ENCODE measurements at places on chromosomes 4 and X.
A peak's percentile ranks its signal among the peaks of the same experiment; 100 is the strongest.

- no peak for DNase-seq
Observed at GRCh38 chrX:44876086-44876485, 3.1 kb downstream of the KDM6A start.

- DNase-seq: no peak
Observed at GRCh38 chr4:85391589-85392410, 83.2 kb upstream of the ARHGAP24 start.

- peak; percentile 17 for DNase-seq
Observed at GRCh38 chr4:157115613-157116335, 39.8 kb downstream of the GLRB start.

GRCh38 chr4:111798840-111799239 lies 346.4 kb upstream of the FAM241A start:
- no peak for DNase-seq

- DNase-seq: no peak
Observed at GRCh38 chrX:41164449-41164848, 79.2 kb downstream of the USP9X start.

DNA sequence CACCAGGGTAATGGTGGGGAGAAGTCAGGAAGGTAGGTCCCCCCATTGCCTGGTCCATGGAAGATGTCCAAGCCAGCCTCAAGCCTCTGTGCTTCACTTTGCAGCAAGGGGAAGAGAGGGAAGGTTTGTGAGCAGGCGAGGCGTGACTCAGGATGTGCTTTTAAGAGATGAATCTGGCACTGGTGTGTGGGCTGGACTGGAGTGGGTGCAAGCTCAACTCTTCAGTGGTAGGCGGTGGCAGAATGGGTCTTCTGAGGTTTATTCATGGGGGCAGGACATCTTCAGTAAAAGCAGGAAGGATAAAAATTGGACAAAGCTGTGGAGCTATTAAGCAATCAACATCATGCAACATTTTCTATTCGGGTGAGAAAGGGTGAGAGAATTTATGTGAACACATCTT lies 19.4 kb downstream of the GPM6B start:
- DNase-seq: no peak

DNA sequence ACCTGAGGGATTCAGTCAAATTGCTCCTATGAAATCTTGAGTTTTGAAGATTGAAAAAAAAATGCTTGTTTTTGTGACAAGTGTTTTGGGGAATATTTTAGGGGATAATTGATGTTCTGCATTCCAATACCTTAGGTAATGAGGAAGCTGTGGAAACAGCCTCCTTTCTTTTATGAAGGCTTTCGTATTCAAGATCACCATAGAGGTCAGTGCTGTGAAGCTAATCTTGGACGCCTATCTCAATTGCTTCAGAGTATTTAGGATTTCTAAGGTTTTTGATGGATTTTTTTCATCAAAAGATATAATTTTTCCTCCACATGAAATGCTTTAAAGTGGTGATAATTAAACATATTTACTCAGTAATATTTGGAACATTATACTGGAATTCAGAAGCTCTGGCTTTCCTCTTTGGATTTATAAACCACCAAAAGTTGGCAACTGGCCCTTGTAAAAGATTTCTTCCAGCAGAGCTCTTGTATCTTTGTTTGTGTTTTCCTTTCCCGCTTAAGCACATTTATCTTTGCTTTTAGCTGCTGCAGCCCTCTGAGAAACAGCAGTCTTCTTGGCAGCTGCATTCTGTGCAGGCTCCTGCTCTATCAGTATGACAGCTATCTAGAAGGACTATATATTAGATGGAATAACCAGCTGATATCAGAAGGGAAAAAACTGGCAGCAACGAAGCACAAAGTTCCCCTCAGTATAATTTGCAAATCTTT lies 63.7 kb downstream of the HMGB2 start:
- no peak for DNase-seq

DNA sequence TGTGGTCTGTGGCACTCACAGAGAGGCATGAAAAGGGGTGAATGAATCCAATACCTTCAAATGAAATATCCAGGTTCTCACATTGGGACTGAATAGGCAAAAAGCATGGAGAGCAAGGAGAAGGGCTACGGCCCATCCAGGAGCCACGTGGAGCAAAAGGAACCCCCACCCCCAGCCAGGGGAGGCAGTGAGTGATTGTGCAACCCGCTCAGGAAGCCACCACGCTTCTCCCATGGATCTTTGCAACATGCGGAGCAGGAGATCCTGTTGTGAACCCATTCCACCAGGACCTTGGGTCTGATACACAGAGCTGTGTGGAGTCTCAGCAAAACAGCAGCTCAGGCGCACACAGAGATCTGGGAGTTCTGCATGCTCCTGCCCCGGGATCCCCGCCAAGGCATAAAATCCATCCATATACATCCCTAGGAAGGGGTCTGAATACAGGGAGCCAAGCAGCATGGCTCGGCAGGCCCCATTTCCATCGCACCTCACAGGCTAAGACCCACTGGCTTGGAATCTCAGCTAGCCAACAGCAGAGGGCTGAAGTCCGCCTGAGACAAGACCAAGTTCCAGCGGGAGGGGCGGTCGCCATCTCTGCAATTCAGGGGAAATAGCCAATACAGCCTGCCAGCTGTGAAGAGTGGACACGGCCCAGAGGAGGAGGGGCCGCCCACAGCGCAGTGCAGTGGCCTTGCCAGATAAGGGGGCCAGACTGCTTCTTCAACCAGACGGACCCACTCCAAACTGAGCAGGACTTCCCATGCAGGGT lies 80.2 kb downstream of the FGF16 start:
- DNase-seq: no peak

DNA sequence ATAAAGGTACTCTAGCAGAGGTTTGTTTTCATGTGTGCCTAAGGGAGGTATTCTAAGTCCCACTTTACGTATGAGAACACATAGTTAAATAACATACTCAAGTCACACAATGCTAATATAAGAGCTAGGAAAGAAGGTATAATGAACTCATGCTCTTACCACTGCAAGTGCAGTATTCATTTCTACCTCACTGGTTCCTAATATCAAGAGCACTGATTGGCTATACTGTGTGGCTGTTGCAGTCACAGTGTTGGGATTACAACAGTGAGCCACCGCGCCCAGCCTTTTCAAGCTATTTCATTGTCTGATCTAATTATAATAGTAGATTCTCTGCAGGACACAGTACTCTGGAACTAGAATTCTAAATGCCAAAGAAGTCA lies 84.0 kb downstream of the PDS5A start:
- DNase-seq: no peak

- no peak for DNase-seq
Observed at GRCh38 chr4:147863808-147864472, 132.1 kb downstream of the ARHGAP10 start.

DNA sequence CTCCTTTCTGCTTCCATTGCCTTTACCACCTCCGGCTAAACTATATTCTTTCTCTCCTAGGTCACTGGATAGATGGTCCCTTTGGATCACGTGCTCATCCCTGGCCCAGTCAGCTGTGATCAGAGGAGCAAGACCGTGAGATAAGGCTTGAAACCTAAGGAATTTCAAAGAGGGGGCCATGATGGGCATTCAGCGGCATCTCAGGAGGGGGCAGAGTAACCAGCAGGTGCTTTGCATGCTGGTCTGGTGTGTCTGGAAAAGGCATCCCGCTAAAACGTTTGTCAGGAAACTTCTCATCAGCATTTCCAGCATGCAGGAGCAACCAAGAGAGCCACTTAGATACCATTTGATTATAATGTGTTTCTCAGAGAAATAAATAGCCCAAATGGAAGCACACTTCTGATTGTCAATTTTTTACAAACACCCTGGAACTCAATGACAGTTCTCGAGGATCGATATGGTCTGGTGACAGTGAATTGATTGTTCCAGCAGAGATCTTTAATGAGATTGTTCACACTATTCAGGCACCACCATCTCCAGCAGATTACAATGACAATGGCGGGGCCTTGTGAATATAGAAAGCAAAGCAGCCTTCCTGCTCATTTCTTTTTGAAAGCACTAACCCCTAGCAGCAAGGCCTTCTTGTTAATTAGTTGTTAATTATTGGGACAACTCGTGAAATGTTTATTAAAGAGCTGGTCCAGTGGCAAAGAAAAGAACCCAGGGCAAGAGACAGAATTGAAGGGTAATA lies 327.1 kb downstream of the PTTG2 start:
- DNase-seq: no peak

DNA sequence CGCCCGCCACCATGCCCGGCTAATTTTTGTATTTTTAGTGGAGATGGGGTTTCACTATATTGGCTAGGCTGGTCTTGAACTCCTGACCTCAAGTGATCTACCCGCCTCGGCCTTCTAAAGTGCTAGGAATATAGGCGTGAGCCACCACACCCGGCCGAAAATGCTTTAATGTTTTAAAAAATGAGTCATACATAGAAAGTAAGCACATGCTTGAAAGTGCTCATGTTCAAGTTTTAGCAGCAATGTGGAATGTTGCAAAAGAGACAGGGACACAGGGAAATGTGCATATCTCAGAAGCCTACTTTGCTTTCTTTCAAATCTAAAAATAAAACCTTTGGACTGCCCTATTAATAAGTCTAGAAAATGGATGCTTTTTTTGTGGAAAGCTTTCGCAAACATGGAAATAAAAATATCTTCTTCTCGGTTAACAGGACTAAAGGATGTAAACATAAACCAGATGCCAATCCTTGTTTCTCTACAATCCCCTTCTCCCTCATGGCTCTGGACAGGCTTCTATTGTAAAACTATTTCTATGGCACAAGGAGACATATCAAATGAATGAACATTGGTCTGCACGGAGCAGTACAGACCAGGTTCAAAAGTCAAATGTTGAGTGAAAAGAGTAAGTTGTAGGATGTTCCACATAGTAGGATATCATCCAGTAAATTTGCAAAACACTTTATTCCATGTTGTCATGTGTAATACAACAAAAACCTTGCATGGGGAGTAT lies 15.0 kb downstream of the MECP2 start:
- peak; percentile 40 for DNase-seq

DNA sequence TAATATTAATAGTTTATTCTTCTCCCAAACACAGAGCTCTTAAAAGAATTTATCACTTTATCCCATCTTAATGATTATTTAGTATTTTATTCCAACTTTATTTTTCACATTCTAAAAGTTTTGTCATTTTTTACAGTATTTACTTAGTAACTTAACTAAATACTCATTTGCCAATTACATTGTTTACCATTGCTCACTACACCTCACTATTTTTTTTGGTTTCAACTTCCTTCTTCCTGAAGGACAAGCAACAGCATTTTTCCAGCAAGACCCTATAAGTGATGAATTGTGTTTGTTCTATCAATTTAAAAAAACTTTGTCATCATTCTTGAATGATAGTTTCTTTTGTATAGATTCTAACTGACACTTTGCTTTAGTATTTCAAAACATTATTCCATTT lies 19.4 kb upstream of the SRD5A3 start:
- no peak for DNase-seq

DNA sequence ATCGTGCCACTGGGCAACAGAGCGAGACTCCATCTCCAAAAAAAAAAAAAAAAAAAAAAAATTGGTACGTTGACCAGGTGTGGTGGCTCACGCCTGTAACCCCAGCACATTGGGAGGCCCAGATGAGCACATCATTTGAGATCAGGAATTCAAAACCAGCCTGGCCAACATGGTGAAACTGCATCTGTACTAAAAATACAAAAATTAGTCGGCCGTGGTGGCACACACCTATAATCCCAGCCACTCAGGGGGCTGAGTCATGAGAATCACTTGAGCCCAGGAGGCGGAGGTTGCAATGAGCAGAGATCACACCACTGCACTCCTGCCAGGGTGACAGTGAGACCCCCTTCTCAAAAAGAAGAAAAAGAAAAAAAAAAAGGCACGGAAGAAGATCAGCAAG lies 24.5 kb downstream of the RBMX start:
- no peak for DNase-seq
